SHP77 (cell line): ENCODE measurements at places on chromosomes 2 and 18.

DNA sequence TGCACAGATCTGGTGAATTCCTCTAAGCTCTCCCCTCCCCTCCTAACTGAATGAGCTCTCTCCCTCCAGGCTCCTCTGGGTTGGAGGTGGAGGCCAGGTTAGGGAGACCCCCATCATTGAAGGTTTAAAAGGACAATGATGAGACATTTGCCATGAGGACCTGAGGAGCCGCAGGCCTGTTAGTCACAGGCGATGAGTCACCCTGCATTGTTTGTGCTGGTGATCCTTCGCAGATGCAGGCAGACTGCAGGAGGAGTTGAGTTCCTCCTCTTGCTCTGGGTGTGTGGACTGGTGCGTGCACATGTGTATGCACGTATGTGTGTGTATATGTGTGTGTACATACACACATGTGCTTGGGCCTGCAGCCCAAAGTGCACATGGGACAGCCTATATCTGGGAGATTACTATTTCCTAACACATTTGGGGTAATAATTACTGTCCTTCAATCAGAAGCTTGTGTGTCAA, 42.0 kb downstream of the MCFD2 start:
- DNase-seq: no peak

- no peak for DNase-seq
Observed at GRCh38 chr2:233411162-233411561, 56.9 kb downstream of the DGKD start.

DNA sequence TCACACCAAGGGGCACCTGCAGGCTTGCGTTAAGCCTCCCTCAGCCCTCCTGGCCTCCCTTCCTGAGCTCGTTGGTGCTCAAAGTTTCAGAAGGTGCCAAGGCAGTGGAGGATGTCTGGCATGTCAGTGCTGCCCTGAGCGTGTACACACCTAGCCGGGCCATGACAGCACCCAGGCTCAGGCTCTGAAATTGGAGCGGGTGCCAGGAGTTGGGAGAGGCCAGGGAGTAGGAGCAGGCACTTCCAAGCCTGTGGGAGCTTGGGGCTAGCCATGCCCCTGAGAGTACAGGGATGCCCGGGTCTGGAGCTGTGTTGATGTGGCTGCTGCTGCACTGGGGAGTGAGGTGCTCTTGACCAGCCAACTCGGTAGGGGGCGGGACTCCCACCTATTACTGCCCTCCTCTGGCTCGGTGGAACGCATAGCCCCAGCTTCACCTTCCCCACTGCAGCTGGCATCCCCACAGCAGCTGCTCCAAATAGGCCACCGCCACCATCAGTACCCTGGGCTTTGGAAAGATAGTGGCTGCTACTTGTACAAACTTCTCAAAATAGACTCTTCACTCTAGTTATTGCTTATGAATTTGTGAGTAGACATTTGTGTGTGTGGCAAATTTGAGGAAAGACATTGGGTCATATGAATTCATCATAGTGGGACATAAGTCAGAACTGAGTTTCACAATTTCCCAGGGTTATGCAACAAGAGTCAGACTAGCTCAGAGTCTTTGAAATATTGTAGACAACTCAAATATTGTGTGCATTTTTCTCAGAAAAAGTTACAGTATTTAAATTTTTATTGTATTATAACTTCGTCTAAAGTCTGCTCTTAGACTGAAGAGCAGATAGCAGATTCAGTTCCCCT, 6.8 kb upstream of the PCARE start:
- no peak for DNase-seq

GRCh38 chr2:122804494-122804893, 1049.0 kb downstream of the TSN start:
- no peak for DNase-seq

DNA sequence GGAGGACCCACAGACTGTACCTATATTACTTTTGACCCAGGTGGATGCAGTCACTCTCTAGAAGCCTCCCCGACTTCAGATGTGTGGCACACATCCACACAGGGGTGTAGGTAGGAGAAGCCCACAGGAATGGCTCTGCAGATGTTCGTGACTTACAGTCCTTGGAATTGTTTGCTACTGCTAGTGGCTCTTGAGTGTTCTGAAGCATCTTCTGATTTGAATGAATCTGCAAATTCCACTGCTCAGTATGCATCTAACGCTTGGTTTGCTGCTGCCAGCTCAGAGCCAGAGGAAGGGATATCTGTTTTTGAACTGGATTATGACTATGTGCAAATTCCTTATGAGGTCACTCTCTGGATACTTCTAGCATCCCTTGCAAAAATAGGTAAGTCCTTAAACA, 605 bp downstream of the SLC9A4 start:
- no peak for DNase-seq

DNA sequence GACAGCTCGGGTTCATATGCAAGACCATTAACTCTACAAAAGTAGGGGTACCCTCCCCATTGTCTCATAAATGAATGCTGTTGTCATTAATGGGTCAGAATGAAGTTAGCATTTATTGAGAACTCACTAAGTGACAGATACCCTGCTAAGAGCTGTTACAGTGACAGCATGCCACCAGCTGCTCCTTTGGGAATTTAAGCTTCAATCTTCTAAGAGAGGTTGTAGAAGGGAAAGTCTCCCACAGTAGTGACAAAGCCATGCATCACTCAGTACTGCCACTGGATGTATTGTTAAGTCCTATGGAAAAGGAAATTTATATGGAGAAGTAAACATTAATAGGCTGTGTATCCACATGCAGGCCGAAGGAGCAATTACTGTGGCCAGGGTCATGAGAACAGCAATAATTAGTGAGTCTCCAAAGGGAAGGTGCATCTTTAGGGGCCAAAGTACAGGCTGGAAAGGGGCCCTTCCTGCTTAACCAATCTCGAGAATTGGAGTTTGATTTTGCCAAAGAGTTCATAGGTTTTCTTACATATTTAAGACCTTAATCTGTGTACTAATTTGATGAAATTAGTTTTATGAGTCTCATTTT, 64.5 kb upstream of the FAM124B start:
- no peak for DNase-seq

DNA sequence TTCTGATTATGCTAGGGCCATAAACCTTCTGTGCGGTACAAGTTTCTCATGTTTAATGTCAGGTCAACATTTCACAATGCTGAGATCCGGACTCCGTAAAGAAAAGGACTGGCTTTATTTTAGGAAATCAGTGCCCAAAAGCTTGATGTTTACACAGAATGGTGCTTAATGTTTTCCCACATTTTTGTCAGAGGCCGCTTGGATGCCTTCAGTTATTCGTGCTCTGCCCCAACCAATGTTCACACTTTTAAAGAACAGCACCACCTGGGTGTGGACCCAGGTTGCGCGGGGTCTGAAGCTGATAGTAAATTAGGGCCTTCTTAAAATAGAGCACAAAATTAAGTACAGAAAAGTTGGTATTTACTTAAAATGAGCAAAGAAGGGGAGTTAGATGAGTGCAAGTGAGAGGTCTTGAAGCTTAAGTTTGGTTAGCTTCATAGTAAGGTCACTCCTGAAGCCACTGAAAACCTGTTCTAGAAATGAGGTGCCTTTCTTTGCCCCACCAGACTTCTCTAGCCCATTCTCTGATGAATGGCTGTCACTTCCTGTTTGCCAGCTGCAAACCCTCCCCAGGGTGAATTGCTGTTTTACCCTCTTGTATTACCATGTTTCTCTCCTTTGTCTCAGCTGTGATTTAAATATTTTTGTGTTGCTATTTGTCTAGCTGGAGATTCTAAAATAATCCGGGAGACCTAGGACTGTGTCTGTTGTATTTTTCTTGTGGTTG, 20.5 kb downstream of the SLC3A1 start:
- DNase-seq: no peak

- DNase-seq: no peak
Observed at GRCh38 chr2:157269922-157270321, 12.4 kb downstream of the GALNT5 start.

- DNase-seq: peak; percentile 22
Observed at GRCh38 chr2:195318440-195319111, 338.4 kb upstream of the SLC39A10 start.

GRCh38 chr2:186540941-186541340, 48.9 kb upstream of the ITGAV start:
- DNase-seq: no peak

- no peak for DNase-seq
Observed at GRCh38 chr2:209463226-209463625, 39.4 kb downstream of the MAP2 start.

DNA sequence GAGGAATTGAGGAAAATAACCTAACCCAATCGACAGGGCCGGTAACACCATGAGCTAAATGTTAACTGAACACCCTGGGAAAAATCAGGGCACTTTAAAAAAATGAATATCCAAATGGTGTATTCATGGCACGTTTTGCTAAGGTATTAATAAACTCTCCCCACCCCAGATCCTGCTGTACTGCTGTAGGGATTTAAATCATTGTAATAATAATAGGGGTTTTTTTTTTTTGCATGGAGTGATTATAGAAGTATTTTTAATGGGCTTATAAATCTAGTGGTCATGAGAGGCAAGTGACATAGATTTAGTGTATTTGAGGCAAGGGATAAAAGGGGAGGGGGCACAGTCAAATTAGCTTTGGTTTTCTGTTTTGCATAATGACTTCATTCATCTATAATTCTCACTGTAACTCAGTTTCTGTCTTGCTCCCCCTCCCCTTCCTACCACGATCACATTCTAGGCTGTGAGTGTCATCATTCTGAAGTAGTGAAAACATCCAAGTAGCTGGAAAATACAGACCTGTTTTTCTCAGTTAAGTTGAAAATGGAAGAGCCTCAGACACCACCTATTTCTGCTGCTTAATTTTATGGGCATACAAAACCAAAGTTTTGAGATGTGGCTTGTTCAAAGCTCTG, 18.2 kb upstream of the MGAT5 start:
- no peak for DNase-seq

DNA sequence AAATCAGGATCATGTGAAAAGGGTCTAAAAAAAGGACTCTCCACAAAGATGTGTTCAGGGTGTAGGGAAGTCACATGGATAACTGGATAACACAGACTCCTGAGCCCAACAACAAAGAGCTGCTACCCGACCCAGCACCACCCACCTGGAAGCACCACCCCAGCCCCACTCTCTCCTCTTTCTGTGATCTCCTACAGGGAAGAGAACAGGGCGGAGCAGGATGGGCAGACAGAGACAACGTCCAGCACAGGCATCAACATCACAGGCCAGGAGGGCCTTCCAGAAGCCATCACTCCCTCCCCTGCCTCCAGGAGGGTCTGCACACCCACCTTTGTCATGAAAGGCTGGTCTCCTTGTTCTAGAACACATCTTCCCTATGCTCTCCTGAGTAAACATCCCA, 1.3 kb upstream of the CIB4 start:
- no peak for DNase-seq

DNA sequence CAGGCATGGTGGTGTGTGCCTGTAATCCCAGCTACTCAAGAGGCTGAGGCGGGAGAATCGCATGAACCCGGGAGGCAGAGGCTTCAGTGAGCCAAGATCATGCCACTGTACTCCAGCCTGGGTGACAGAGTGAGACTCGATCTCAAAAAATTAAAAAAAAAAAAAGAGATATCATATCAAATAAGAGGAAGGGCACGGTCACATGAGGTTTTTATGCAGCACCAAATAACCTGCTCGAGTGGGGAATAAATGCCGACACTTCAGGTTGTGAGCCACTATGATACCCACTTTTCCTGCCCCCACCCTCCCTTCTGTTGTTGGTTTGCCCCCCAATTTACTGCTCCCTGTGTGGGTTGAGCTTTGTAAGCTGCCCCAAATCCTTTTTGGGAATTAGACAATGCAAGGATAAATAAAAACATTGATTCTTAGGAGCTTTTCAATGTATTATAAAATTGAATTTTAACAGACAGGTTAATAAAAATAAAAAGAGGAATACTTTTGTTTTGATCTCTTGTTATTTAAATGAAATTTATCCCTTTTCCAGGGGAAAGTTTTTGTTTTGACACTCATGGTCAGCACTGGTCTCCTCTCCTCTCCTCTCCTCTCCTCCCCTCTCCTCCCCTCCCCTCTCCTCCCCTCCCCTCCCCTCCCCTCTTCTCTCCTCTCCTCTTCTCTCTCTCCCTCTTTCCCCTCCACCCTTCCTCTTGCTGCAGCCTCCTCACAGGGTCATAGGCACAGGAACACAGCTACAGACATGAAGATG, 29.2 kb downstream of the CD8B start:
- no peak for DNase-seq

DNA sequence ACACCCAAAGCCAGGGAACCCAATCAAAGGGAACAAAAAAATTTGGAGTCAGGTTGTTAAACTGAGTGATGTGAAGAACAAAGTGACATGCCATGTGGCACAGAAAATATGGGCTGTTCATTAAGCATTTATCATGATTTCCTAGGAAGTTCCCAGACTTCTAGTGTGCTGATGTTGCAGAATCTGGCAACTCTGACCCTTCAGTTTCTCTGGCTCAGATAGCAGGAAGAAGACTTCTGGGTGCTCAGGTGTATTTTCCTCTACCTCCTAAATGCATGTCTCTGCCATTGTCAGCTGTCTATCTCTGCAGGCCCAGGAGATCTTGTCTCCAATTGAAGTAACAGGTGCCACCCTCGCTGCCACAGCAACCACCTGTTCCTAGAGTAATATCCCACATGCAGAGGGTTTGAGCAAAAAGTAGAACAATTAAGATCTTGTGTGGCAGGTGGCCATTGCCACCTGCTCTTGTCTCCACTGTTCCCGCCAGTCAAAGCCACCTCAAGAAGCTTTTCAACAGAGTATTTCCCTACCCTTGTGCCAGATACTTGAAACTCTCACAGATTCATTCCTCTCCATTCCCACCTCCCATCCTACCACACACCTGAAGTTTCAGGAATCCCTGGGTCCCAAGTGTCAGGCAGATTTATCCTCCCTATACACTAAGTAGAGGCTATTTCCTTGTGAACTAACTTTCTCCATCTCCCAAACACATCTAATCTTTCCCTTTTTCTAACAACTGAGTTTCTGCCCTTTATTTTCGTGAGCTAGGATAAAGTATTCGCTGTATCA, 533.7 kb upstream of the CHAC2 start:
- DNase-seq: no peak

- DNase-seq: no peak
Observed at GRCh38 chr2:230924092-230924469, 961 bp downstream of the GPR55 start.

- DNase-seq: no peak
Observed at GRCh38 chr2:104584393-104584792, 269.5 kb upstream of the POU3F3 start.

GRCh38 chr2:207113414-207113813, 52.3 kb downstream of the KLF7 start:
- DNase-seq: no peak
